ENCODE measurements at places on chromosomes 7 and 10.

DNA sequence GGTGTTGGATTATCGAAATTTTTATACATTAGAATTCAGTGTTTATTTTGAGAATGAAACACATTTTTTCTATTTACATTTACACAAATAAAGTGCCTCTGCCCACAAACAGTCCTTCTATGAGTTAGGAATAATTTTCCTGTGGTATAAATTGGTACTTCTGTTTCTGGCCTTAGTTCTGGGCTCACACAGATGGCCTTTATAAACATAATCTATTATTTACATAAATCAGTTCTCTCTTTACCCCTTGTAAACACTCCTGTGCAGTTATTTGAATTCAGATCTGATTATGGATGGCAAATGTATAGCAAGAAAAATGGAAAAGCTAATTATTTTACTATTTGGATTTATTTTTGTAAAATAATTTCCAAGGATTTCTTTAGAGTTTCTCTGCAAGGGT lies 143.2 kb downstream of the PRKG1 start:
- no peak for DNase-seq

DNA sequence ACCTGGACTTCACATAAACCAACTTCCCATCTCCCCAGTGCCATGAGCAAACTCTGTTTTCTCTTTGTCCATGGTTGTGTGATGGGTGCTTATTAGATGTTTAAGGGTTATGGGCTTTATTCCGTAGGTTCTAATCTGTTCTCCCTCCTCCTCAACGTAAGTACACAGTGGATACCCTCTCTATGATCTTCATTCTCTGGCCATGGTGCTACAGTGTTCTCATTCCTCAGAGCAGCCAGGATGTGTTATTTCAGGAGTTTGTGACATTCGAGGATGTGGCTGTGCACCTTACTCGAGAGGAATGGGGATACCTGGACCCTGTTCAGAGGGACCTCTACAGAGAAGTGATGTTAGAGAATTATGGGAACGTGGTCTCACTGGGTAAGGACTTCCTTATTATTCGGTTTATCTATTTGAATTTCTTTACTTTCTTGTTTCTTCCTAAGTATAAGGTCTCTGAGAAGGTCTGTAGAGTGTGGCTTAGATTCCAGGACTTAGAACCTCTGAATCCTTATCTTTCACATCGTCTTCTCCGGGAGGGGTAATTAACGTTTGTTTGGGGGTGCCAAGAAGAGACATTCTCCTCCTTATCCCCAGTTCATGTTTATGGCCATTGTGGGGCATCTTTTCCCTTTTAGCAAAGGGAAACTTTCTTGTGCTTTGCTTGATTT lies 3.8 kb downstream of the ZNF655 start:
- no peak for DNase-seq

- DNase-seq: no peak
These were observed 18.8 kb downstream of the FOXI2 start for GRCh38 chr10:127755753-127756152.

DNA sequence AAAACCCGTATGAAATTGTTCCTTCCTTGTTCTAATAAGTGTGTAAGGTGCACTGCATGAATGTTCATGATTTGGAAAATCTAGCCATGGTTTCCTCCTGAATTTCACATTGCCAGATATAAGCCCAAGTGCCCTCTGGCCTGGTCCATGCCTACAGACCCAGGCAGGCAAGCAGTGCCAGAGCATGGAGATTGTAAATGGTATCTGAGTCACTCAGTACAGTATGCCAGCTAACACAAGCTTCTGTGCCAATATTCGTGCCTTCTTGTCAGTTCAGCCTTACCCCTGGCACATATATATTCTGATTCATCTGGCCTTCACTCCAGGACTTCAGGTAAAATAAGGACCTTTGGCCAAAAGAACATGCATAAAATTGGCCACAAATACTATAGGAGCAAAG lies 38.4 kb upstream of the PDE1C start:
- DNase-seq: no peak

- no peak for DNase-seq
These were observed 26.4 kb upstream of the SLC35B4 start for GRCh38 chr7:134343136-134343535.

GRCh38 chr10:96238646-96239623 lies 32.4 kb downstream of the BLNK start:
- DNase-seq: no peak

- no peak for DNase-seq
These were observed 18.9 kb downstream of the OTUD1 start for GRCh38 chr10:23457632-23458417.

GRCh38 chr7:41030673-41031072 lies 672.2 kb downstream of the INHBA start:
- no peak for DNase-seq

DNA sequence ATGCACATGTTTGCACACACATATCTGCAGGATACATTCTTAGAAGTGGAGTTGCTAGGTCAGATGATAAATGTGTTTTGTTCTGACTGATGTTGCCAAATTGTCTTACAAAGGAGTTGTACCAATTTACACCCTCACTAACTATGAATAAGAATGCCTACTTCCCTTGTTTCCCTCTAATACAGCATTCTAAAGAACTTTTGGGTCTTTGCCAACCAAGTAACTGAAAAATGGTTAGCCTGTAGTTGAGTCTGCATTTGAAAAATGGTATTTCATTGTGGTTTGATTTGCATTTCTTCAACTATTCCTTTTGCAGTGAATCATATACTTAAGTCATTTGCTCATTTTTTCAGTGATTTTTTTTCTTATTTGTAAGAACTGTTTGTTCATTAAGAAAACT lies 48.4 kb downstream of the TMEM26 start:
- no peak for DNase-seq

DNA sequence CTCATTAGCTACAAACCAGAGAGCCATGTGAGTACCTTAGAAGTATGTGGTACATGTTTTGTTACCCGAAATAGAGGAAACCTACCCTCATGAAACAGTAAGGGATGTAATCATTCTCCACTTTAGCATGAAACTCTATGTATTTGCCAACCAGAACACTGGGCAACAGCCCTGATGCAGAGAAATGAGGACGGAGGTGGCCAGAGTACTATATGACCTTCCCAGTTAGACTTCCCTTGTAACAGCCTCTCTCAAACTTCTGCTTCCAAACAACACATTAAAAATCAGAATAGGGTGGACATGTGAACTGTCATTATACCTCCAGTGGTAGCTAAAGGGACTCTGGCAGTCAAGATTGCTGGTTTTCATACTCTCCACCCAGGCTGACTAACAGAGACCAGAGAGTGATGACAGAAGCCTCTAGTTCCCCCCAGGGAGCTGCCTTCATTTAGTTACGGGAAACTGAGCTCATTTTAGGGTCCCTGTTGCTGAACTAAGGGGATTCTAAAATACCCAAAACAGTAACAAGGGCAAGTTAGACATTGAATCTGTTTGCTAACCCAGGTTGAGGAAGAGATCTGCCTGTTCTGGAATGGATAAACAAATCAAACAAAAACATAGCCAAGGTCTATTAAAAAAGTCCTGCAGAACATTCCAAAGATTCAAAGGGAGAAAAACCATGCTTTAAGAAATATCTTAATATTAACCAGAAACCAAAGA lies 83.1 kb downstream of the VPS41 start:
- no peak for DNase-seq

- DNase-seq: no peak
These were observed 115.6 kb downstream of the FANK1 start for GRCh38 chr10:126011995-126012394.

DNA sequence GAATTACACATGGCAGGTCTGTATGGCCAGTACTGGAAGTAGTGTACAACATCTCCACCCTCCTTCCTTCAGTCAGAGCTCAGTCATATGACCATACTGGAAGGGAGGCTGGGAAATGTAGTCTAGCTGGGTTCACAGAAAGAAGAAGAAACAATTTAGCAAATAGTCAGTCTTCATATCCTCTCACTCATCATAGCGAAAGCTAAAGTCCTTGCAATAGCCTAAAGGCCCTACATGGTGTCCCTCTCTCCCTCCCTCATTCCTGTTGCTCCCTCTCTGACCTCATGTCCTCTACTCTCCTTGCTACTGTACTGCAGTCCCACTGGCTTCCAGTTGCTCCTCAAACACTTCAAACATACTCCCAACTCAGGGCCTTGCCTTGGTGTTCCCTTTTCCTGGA lies 4.3 kb upstream of the CALU start:
- DNase-seq: no peak

DNA sequence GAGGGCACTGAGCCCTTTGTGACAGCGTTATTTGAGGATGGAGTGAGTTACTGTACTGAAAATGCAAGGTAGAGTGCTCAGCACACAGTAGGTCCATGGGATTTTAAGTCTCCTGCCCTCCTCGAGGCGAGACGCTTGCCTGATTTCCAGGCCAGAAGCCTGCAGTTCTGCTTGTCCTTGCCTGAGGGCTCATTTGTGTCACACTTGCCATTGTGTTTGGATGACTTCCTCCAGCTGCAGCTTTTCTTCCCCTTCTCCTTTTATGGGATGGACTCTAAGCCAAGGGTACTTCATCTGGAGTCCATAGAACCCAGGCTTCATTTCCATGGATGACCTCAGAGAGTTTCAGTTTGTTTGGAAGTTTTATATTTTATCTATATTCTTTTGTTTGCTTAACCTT lies 304.2 kb upstream of the BMPER start:
- DNase-seq: no peak

GRCh38 chr10:79487296-79488194 lies 24.8 kb upstream of the EIF5AL1 start:
- no peak for DNase-seq

- no peak for DNase-seq
These were observed 167.1 kb downstream of the DIP2C start for GRCh38 chr10:522350-522749.

Measured in NCI-H1694 (cell line).